ENCODE measurements at places on chromosomes 11 and 22. TPM values are rescaled to one million over a fixed set of nuclear protein-coding genes. Genes with fewer than 3 reads are reported as not detected.

- DNase-seq = no peak
Observed at GRCh38 chr11:8597182-8597581, 3.2 kb upstream of the STK33 start.

GRCh38 chr11:123143921-123144320 lies 51.1 kb downstream of the CLMP start:
- no peak for DNase-seq

B3GAT3 gene
- 21.8 TPM for total RNA-seq

DNA sequence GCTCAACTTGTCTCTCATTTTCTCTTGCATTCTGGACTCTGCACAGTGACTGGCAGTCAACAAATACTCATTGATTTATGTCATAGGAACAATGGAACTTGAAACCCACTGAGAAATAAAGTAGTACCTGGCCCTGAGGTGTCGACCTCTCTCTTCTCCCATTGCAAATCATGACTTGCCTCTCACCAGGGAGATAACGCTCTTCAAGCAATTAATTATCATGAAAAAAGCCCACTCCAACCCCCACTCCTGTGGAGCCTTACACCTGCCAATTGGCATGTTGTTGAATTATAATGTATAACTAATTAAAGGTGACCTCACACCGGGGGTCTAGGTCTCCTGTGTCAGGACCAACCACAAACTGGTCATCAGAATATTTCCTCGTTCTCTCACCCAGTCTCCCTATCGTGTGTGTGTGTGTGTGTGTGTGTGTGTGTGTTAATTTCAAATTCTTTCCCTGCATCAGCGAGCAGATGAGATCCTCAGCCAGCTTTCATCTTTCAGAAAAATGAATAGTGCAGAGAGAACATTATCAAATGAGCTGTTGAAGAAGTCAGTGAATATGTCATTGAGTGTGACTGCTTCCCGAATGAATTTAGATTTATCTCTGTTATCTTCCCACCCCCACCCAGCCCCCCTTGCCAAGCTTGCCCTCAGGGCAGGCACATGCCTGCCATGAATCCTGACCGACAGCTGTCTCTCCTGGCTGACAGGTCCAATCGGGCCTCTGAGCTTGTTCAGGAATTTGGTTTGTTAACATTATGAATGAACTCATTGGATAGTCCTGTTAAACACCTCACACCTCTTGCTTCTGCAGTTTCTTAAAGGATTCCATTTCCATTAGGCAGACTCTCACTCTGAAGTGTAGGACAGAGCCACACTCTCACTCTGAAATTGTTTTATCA lies 357.4 kb downstream of the INSC start:
- DNase-seq = no peak

- no peak for DNase-seq
Observed at GRCh38 chr11:21912285-21912684, 280.6 kb upstream of the ANO5 start.

NPAS4 gene
- total RNA-seq = 0.17 TPM

GRCh38 chr11:4704054-4704789 lies at the start of gene MMP26:
Gene MMP26, plus strand, starts transcription at chr11:4704784.
- no peak for DNase-seq

MMP13 gene
- total RNA-seq = not detected

DNA sequence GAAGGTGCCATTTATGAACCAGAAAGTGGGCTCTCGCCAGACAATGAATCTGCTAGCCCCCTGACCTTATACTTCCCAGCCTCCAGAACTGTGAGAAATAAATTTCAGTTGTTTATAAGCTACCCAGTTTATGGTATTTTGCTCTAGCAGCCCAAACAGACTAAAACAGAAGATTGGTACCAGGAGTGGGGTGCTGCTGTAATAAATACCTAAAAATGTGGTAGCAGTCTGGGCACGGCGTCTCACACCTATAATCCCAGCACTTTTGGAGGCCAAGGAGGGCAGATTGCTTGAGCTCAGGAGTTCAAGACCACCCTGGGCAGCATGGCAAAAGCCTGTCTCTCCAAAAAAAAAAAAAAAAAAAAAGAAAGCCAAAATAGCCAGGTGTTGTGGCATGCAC lies 21.3 kb downstream of the TECTA start:
- no peak for DNase-seq

Measured in colonic mucosa (tissue), 4 donors.